ENCODE measurements at places on chromosomes 2 and 18.

GRCh38 chr2:232647261-232647660, 13.9 kb downstream of the EFHD1 start:
- no peak for DNase-seq

- DNase-seq: no peak
These were observed 11.1 kb downstream of the HES6 start for GRCh38 chr2:238228700-238229099.

DNA sequence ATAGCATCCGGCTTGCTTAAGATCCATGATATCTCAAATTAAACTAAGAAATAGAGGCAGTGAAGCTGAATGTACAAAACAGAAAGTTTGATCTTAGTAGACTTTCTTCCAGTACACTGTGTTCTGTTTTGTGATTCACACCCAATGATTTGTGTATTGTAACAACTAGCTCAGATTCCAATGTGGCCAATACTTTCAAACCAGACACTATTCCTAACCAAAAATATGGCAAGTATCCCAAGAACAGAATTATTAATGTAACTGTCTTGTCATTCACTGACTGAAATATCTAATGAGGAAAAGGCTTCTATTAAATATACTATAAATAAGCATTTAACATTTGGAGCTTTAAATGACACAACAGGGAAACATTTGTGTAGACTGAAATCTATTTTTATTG, 299.1 kb downstream of the NRXN1 start:
- no peak for DNase-seq

DNA sequence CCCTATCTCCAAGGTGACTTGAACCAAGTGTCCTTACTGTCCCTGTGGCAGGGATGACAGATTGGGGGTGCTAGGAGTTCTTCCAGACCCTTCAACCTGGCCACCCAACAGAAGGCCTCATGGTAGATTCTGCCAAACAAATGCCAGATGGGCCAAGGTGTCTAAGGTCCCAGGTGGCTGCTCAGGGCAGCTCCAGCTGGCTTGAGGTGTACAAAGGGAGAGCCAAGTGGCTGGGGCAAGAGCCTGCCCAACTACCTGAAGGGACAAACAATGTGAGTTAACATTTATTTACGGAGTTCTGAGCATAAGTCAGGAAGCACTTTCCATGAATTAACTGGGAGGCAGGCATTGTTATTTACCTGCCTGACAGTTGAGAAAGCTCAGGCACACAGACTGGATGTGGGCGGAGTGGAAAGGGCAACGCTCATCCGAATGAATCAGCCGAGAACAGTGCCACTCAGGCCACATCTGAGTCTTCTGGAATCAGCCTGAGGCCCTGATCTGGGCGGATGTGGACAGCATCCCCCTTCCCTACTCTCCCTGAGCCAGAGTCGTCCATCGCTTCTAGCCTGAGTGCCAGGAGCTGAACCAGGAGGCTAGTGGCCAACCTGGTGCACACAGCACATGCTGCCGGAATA, 4.4 kb upstream of the KCNIP3 start:
- DNase-seq: no peak

DNA sequence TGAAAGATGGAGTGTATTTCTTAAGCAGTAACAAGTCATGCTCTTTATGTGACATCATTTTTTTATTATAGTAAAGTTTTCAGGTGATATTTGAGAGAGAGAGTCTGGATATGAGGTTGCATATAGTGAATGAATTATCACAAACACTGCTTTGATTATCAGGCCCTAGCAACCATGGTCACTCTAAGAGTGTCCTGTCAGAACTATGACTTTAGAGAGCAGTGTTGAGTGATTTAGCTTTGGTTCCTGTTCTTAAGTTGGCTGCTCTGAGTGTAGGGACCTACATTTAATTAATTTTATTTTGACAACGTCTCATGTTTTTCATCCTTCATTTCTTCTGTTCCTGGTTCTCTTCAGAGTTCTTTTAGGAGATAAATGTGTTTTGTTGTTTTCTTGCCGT, 275.5 kb downstream of the KCNJ3 start:
- DNase-seq: no peak

- DNase-seq: no peak
These were observed 320.5 kb upstream of the ZNF521 start for GRCh38 chr18:25672490-25672889.

DNA sequence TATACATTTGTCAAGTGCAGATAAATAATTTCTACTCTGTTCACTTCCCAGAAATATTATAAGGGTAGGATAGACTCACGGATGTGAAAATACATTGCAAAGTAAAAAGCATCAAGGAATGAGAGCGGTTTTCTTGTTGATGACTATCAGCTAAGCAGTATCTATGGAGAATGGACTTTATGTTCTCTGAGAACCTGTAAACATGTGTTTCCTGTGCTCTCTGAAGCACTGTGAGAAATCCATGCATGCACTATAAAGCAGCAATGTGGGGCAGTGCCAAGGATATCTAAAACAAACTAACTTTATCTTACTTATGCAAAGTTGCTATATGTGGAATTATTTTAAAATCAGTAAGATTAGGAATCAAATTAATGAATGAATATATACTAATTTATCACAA, 4.4 kb upstream of the SIGLEC15 start:
- DNase-seq: no peak

- DNase-seq: no peak
These were observed 25.6 kb upstream of the CASP8 start for GRCh38 chr2:201234663-201235135.

GRCh38 chr2:189181706-189182105, 2.1 kb upstream of the COL5A2 start:
- DNase-seq: no peak

DNA sequence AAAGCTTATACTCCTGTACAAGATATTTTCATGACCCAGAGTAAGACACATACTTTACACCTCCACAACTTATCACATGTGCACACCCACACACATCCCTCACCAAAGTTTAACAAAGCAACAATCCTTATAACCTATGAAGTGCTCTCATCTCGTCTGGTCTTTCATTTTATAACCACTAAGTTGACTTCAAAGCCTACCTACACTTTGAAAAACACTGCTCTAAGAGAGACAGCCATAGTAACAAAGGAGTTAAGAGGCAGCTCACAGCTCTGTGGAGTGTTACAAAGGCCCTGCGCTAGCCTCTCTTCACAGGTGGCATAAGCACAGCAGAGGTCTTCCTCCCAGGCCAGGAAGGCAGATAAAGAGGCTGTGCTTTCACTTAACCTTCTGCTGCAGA, 69.7 kb upstream of the TMEM200C start:
- DNase-seq: no peak

DNA sequence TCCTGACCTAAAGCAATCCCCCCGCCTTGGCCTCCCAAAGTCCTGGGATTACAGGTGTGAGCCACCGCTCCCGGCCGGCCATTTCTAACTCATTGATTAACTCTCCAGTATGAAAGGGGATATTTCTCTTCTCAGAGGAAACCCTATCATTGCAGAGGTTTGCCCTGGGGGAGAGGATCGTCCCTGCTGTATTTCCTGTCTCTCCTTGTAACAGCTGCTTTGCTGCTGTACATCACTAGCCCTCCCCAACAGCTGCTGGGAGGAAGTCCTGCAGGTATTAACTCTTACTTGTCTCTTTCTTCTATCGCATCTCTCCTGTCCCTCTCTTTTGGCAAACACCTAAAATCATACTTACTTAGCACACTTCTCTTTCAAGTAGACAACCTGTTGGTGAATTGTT, 219.0 kb upstream of the DSEL start:
- no peak for DNase-seq

DNA sequence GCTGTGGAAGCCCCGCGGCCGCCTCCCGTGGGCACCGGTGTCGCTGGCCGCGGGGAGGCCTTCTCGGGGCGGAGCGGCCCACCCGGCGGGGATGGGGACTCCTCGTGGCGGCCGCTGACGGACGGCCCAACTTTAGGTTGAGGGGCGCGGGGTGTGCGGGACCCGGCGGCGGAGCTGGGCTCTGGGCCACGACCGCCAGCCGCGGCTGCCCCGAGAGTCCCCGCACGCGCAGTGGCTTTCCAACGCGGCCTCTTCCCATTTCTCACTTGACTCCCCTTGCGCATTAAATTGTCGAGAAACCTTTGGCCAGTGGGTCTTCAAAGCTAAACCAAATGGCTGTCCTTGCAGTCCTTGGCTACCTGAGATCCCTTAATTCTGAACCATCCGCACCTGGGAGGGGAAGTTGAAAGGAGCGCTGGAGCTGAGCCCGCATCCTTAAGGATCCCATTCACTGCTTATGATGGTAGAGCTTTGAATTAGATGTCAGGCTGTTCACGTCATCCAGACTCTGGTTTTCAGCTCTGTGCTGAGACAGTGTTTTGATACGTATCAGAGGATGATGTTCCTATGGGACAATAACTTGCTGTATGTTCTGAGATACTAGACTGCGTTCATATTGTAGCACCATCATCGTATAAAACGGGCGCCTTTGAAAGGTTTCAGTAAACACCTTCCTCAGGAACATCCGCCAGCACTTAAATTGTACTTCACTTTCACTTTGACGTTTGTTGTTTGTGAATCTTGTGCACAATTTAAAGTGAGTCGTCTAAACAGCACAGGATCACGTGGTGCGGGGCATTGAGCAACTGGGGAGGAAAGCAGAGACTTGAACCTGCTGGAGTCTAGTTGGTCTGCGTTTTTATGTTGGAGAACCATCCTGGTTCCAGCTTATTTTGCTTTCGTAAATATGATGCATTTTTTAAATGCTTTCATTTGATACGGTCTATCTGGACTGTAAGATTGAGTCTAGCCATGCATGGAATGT, 874 bp downstream of the CLIP4 start:
- DNase-seq: peak; percentile 68

DNA sequence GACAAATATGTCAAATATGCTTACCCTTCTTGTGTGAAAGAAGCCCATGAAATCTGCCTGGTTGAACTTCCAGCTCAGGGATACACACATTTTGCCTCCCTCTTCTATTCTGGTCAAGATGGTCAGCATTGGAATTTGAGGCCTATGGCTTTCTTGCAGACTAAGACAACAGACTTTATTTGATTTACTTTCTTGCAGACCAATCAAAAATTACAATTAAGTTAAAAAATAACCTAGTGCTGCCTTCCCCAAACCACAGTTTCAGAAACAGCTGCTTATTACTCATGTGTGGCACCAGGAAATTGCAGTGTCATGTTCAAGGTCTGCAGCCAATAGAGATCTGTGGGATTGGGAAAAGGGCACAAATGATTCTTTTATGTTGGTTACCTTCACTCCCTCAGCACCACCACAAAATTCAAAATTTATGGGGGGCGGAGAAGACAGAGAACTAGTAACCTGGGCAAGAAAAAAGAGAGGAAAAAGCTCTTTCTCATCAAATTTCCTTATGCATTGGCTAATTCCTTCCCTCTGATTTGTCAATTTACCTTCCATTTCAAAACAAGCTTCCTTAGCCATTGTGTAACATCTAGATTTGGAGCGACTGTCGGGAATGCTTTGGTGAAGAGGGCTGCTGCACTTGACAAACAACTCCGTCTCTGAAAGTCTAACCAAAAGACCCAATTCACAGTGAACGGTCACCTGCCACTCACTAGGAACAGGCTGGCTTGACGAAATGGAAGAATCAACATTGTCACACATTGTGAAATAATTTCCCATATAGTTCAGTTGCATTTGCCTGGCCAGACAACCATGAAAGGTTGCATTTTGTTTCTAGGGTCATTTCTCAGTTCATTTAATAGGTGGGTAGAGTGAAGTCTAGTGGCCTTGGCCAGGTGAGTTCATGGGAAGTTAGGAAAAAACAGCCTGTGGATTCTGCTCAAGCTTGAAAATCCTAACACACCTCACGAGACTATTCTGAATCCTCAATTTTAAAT, 100.4 kb upstream of the FZD5 start:
- peak; percentile 16 for DNase-seq

GRCh38 chr2:231531883-231532755, 1.9 kb upstream of the NMUR1 start:
- no peak for DNase-seq

DNA sequence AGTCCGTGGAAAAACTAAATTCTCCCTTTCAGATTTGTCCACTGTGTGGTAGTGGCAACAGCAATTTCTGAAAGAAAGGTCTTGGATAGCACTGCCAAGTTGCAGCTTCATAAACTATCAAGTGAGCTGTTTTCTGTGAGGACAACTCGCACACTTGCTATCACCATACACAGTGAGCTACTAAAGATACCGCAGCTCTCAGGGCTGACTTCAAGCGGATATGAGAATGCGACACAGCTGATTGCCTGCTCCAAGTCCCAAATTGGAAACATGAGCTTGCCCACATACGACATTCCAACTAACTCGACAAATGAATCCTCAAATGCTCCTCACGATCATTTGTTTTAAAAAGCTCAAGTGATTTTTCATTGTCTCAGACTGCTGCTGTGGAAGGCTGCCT, 46.2 kb downstream of the E2F6 start:
- DNase-seq: no peak

GRCh38 chr18:39946623-39947061, 2008.4 kb upstream of the PIK3C3 start:
- peak; percentile 64 for DNase-seq

GRCh38 chr2:120300385-120300784, 45.6 kb upstream of the INHBB start:
- no peak for DNase-seq

DNA sequence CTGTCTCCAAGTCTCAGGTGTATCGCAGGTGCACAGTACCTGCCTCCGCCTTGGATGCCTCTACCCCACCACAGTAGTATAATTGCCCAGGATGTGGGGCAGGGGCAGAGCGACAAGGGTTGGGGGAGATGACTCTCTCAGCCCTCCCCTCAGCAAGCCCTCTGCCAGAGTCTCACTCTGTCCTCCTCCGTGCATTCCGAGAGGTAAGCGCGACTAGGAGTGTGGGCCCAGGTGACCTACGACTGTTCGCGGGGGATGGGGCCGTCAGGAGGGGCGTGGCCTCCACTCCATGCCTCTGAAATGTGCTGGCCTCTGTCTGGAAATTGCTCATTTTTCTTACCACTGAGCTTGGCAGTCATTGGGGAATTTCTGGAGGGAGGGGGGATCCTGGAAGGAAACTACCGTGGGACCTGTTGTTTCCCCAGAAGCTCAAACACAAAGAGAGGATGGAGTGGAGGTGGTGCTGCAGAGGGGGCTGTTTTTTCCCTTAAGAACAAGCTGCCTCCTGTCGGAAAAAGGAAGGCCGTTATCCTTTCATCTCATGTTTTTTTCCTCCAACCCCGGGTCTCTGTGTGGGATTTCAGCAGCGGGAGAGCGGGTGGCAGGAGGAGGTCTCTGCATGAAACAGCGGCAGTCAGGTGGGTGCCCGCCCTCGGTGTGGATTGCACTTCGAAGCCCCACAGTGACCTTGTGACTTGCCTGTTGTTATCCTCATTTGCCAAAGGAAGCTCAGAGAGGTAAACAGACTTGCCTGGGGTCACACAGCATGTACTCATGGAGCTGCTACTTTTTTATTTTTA, 13.0 kb upstream of the RALB start:
- peak; percentile 99 for DNase-seq

- no peak for DNase-seq
These were observed 85.9 kb downstream of the FEZ2 start for GRCh38 chr2:36511858-36512603.

- no peak for DNase-seq
These were observed 12.3 kb upstream of the CPS1 start for GRCh38 chr2:210544007-210544590.

DNA sequence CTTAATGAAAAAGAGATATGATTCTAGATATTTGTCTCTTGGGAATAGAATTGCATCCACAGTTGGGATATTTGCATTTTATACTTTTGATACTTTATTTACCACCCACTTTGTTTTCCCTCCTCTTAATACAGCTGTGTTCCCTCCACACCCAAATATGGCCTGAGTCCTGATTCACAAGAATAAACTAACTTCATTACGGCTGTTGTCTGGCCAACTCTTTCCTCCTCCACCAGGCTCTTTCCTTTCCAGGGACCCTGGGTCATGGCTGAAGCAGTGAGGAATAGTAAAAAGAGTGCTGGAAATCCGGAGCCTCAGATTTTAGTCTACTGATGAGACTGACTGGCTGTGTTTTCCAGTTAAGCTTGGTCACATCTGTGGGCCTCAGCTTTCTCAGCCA, 48.4 kb upstream of the STAM2 start:
- peak; percentile 80 for DNase-seq
